ENCODE measurements at places on chromosomes 6 and 20. TPM values are rescaled to one million over a fixed set of nuclear protein-coding genes. Genes with fewer than 3 reads are reported as not detected.

The MEP1A gene
- not detected for total RNA-seq

The F13A1 gene
- total RNA-seq = not detected

The EYA2 gene
- not detected for total RNA-seq

The CEP162 gene
- 7.7 TPM for total RNA-seq

The ILRUN gene
- total RNA-seq = 58.8 TPM

The ELOVL2 gene
- total RNA-seq = not detected

DNA sequence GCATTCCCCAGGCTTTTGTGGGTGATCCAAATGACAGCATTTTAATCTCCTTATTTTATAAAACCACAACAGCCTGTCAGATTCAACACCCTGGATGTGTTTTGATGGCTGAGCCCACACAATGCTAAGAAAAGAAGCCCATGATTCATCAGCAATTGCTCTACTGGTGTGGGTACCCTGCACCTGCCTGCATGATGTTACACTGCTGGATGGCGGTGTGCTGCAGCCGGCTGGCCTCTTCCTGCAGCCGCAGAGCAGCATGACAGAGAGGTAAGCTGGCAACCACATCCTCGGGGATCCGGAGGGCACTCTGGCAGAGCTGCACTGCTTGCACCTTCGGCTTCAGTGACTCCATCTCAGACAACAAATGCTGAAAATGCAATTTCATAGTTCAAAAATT lies 327.5 kb downstream of the SYNE1 start:
- DNase-seq = peak; percentile 85

DNA sequence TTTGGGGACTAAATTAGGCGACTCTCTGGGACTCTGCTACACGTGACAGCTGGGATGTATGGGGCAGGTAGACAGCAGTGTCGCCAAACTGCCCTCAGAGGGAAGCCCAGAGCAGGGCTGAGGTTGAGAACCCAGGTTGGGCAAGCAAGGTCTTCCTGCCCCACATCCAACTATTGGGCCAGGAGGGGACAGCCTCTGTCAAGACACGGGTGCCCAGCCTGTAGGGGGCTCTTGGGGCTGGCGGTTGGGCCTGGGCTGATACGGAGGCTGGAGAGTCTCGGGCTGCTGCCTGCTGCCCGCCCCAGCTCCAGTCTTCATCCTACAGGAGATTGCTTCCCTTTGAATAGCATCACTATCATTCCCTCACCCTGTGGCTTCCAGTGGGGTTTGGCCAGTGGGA lies 33.3 kb downstream of the CPNE5 start:
- no peak for DNase-seq

- no peak for DNase-seq
Observed at GRCh38 chr6:28353981-28354676, 4.4 kb downstream of the ZKSCAN3 start.

DNA sequence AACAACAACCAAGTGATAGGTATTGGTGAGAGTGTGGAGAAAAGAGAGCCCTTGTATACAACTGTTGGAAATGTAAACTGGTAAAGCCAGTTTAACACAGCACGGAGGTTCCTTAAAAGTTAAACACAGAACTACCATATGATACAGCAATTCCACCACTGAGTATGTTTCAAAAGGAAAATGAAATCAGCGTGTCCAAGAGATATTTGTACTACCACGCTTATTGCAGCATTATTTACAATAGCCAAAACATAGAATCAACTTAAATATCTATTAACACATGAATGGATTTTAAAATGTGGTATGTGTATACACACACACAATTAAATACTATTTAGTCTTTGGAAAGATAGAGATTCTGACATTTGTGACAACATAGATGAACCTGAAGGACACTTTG lies 1.1 kb downstream of the PTCHD4 start:
- no peak for DNase-seq

GRCh38 chr20:32509639-32510066 lies 75.5 kb downstream of the NOL4L start:
- peak; percentile 82 for DNase-seq

- no peak for DNase-seq
Observed at GRCh38 chr6:47105469-47106178, 63.5 kb upstream of the ADGRF1 start.

GRCh38 chr20:56989516-56989915 lies 276.9 kb downstream of the BMP7 start:
- DNase-seq = no peak

GRCh38 chr6:3770023-3770720 lies 18.7 kb upstream of the PXDC1 start:
- DNase-seq = no peak

DNA sequence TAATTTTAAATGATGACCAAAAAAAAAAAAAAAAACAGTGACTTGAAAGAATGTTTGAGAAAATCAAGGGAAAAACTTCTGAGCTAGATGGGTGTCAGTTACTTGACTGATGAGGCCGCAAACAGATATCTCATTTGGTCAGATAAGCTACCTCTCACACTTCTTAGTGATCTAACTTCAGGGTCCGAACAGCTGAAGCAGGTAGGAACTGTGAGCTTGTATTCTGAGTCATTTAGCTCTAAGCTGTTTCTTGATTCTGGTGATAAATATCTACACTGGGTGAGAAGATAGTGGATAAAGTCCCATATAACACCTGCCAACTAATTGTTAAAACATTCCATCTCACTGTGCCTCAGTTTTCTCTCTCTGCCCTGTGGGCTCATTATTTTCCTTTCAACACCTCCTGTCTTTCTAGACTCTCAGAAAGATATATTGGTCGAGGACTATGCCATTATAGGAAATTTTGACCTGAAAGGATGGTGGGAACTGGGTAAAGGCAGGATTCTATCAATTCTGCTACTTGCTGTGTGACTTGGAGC lies 7.7 kb downstream of the KIF3B start:
- no peak for DNase-seq
